ENCODE measurements at places on chromosomes 13 and 19. TPM values are rescaled to one million over a fixed set of nuclear protein-coding genes. Genes with fewer than 3 reads are reported as not detected.

GRCh38 chr13:30110301-30111070 lies 196.9 kb downstream of the KATNAL1 start:
- no peak for DNase-seq

DNA sequence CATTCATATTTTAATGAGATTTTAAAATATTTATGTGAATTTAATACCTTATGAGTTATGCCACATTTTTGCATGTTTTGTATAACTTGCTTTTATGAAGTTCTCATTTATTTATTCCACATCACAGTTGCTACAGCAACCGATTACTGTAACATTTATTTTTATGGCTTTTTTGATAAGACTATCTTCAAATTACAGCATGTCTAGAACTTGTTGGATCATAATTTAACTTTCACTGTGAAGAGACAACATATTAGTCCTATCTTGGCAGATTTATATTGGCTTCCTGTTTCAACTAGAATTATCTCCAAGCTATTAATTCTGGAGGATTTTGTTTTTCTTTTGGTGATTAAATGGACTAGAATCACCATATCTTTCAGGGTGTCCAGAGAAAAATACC lies 793.7 kb upstream of the SLITRK5 start:
- no peak for DNase-seq

GRCh38 chr13:93338030-93338429 lies 111.4 kb downstream of the GPC6 start:
- no peak for DNase-seq

GRCh38 chr19:48502350-48503018 lies 9.2 kb downstream of the LMTK3 start:
- DNase-seq = peak; percentile 92

- DNase-seq = no peak
Measured at GRCh38 chr13:92842145-92842544, 384.5 kb upstream of the GPC6 start.

The DDA1 gene
- total RNA-seq = 24.8 TPM

The FBXL12 gene
- total RNA-seq = 22.7 TPM

The PRR19 gene
- 1.7 TPM for total RNA-seq

The CPB2 gene
- not detected for total RNA-seq
